Cortex of kidney (tissue), 1 donor: ENCODE measurements at places on chromosomes 7 and 10.

DNA sequence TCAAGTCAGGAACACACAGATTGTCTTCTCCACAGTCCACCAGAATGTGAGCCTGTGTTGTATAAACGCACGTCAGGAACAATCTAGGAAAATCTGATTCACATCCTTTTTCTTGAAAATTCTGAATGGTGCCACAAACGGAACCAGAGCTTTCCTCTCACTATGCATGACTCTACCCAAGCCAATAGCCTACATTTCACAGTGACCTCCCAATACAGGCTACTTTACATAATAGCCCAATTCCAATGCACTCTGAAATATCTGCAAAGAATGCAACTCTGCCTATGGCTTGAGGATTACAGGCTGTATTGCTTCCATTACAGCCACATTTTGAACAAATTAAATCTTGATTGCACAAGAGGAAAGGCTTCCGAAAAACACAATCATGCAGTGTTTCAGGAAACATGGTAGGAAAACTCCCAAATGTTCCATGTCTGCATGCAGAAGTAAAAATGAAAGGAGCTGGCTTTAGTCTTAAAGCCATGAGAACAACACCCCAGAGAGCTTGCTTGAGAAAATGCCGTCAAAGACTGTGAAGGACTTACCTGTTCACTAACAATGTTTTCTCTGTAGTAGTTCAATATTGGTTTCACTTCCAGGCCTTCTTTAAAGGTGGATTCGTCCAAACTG, 113.9 kb downstream of the ITGA8 start:
- DNase-seq, result no peak

- no peak for DNase-seq
These were observed 18.0 kb upstream of the TBXAS1 start for GRCh38 chr7:139811066-139811465.

DNA sequence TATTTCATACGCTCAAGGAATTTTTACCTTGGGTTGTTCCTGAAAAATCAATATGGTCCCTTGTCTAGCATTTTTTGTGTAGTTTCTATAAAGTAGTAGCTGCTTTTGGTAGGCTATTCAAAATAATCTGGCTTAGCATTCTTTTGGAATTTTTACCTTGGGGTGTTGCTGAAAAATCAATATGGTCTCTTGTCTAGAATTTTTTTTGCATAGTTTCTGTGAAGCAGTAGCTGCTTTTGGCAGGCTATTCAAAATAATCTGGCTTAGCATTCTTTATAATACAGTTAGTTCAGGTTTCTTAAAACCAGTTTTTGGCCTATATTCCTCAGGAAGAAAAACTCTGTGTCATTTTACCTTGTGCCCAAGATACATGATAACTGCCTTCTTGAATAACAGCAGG, 301.9 kb downstream of the SUGCT start:
- DNase-seq, result no peak

- DNase-seq, result no peak
These were observed 909.3 kb upstream of the GHITM start for GRCh38 chr10:83229991-83230390.

- DNase-seq, result no peak
These were observed 315.3 kb downstream of the FGFR2 start for GRCh38 chr10:121282797-121283515.

- no peak for DNase-seq
These were observed 105.3 kb downstream of the CXCL12 start for GRCh38 chr10:44279426-44280126.

GRCh38 chr7:144830024-144830785, 5.6 kb downstream of the TPK1 start:
- DNase-seq, result no peak

GRCh38 chr10:119278126-119278709, 70.8 kb downstream of the GRK5 start:
- DNase-seq, result no peak

- DNase-seq, result no peak
These were observed 170.8 kb upstream of the KLF14 start for GRCh38 chr7:130904792-130905191.

GRCh38 chr7:121016966-121017365, 28.5 kb downstream of the CPED1 start:
- DNase-seq, result no peak

- no peak for DNase-seq
These were observed 43.2 kb downstream of the ZNF467 start for GRCh38 chr7:149729983-149730801.

DNA sequence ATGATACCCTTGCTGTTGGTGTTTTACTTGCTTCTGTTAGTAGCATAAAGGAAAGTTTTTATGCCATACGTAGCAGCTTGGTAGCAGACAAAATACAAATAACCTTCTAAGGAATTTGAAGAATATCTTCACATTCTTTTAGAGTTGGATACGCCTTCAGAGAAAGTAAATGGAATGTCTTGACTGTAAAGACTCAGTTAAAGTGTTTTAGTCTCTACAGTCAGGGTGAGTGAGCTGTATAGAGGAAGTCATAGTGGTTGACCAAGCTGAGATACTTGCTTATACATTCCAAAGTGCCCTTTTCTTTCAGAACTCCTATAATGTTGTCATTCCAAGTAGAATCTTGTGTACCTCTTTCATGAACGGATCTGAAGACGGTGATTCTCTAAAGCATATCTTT, 37.7 kb downstream of the RABGEF1 start:
- DNase-seq, result no peak

DNA sequence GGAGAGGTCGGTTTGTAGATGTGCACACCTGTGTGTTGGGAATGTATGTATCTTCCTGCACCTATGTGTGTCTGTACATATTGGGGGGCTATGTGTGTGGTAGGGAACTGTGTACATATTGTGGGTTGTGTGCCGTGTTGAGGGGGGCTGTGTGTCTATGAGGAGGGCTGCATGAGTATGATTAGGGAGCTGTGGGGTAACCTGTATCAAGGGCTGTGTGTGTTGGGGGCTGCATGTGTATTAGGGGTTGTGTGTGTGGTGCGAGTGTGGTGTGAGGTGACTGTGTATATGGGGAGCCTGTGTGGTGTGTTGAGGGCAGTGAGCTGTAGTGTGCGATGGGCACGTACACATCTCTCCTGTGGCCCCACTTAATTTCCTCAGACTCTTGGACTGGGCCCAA, 22.2 kb upstream of the PAX2 start:
- no peak for DNase-seq

- DNase-seq, result no peak
These were observed 70.1 kb upstream of the VWC2 start for GRCh38 chr7:49703337-49703736.

GRCh38 chr10:100022403-100022802, 12.7 kb upstream of the DNMBP start:
- DNase-seq, result no peak

DNA sequence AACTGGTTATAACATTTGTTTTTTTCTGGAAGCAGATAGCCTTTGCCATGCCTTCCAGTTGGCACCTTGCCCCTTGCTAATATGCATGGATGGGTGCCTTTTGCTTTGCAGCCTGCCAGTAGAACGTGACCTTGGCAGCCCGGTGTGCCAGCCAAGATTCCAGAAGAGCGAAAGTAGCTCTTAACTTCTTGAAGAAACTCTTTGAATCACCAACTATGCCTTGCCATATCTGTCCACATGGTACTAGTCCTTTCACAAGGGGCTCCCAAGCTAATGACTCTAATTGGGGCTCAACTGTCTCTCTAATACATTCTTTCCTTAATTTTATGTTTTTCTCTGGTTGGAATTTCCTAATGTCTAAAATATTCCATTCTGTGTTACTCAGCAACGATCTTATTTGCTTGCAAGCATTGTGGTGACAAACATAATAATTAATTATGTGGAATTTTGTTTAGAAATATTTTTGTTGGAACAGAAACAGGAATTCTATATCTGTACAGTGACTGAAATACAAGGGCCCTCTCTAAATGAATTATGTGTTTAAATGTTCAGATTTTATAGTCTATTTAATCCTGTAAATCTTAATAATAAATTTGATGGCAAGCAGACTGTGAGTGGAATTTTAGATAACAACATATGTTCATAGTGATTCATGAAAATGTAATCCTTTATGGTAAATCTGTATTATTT, 45.8 kb downstream of the HDAC9 start:
- DNase-seq, result no peak

DNA sequence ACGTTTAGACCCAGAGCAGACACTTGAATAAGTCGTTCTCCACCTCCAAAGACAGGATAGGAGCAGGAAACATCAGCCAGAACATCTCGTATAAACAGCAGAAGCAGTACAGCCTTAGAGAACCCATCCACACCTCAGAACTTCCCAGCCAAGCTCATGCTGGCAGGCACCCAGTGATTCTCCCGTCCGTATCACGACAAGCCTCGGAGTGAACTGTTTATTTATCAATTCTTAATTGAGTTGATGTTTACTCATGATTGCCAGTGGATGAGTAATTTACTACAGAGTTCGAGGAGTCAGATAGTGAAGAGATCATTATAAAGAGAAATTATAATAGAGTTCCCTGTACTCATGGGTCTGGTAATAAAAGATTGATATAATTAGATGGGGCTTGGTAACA, 811.5 kb downstream of the LRMDA start:
- DNase-seq, result no peak

DNA sequence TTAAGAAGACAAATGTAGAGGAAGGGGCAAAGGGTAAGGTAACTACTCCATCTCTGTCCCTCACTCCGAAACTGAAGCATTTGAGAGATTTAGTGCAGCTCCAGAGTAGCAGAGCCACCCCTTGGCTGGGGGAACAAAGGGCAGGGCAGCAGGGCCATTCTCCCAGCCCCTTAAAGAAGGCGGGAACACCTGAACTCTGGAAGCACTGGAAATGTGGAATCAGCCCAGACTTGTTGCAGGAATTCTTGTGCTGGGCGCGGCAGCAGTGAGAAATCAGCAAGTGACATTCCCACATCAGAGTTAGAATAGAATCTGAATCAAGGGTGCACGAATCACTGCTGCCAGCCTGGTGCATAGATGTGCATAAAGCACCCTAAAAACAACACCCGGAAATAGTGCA, 34.4 kb upstream of the GRM8 start:
- DNase-seq, result no peak

DNA sequence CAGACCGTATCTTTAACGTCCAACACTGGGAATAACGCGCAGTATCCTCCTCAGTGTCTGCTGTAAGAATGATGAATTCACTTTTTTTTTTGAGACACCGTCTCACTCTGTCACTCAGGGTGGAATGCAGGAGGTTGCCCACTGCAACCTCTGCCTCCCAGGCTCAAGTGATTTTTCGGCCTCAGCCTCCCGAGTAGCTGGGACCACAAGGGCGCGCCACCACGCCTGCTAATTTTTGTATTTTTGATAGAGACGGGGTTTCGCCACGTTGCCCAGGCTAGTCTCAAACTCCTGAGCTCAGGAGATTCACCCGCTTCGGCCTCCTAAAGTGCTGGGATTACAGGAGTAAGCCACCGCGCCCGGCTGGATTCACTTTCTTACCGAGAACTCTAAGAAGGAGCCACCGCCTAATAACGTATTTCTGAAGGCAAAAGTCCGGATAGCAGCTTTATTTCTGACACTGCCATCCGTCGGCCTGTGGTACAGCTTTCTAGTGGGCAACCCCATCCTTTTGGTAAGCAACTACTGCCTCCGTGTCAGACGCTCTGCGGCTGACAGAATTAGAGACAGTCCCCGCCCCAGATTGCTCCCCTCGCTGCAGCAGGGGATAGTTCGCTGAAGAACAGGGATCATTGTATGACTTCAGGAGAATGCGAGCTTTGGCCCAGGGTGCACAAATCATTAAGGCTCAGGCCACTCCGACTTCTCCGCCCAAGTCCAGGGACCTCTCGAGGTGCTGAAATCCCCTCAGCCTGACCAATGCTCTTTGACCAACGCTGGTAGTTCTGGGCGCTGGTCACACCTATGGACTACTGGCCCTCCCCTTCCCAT, 662 bp downstream of the POLR3A start:
- no peak for DNase-seq

GRCh38 chr7:74020390-74020789, 7.6 kb upstream of the ELN start:
- no peak for DNase-seq

- DNase-seq, result no peak
These were observed 1.7 kb upstream of the CLIP2 start for GRCh38 chr7:74287303-74288033.

GRCh38 chr7:106134241-106134640, 22.1 kb upstream of the SYPL1 start:
- DNase-seq, result no peak

DNA sequence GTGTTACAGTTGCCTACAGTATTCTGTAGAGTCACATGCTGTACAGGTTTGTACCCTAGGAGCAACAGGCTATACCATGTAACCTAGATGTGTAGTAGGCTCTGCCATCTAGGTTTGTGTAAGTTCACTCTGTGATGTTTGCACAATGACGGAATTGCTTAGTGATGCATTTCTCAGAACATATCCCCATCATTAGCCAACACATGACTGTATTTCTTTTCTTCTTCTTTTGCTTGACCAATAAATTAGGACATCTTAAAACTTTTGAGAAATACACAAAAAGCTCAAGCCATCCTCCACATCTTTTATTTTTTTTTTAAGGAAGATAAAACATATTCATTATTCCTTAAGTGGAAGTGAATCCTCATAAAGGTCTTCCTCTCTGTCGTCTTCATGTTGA, 5.4 kb upstream of the PFKFB3 start:
- no peak for DNase-seq

DNA sequence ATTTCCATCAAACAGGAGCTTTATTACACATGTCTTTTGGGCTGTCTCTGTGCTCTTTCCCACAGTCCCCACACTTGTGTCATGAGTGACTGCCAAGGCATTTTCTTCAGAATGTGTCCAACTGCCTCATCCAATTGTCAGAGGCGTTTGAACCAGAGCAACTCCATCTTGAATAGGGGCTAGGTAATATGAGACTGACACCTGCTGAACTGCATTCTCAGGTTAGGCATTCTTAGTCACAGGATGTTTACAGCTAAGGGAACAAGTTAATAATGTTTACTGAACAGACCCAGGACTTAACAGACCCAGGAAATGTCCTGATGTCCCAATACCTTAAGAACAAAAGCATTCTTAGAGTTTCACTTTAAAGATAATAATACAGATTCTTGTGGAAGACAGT, 595.5 kb downstream of the REEP3 start:
- DNase-seq, result no peak

DNA sequence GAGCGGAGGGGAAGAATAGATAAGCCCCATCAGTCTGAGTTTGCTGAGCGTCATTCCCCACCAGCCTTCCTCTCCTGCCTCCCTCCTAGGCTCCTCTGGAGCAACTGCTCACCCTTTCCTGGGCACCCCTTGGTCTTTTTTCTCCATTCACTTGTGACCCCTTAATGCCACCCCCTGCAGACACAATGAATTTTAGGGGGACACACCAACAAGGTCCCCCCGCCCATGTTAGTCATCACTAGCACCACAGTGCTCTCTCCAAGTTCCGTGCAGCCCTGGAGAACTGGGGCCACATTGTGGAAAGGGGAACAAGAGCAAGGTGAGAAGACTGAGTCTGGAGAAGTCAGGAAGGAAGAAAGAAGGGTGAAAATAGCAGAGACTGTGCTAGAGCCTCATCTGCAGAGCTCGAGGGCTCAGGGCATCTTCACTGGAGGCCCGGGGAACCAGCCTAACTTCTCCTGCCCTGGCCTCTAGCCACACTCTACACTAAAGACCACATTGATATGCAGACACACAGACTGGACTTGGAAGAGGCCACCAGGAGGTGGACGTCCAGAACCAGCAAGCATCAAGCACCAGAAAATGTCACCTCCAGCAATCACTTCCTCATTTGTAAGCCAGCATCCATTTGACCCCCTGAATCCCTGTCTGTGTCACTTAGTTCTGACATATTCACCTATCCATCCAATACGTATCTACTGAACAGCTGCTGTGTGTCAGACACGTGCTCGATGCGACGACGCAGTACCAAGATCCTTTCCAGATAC, 17.5 kb downstream of the RGR start:
- DNase-seq, result no peak
